ENCODE measurements at places on chromosomes 3 and 15.

DNA sequence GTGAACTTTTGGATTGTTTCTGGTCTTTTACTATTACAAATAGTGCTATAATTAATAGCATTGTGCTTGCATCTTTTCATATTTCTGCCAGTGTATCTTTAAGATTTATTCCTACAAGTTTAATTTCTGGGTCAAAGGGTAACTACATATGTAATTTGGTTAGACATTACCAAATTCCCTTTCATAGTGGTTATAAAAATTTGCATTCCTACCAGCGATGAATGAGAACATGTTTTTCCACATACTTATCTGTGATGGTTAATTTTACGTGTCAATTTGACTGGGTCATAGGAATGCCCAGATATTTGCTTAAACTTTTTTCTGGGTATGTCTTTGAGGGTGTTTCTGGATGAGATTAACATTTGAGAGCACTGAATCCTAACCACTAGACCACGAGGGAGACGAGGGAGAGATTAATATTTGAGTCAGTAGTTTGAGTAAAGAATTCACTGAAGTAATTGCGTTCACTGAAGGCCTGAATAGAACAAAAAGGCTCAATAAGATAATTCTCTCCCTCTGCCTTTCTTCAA lies 132.3 kb upstream of the NEO1 start:
- DNase-seq: no peak

- no peak for DNase-seq
These were observed 110.4 kb downstream of the IL12A start for GRCh38 chr3:160098926-160099626.

GRCh38 chr3:53888232-53888631 lies 3.4 kb downstream of the SELENOK start:
- no peak for DNase-seq

DNA sequence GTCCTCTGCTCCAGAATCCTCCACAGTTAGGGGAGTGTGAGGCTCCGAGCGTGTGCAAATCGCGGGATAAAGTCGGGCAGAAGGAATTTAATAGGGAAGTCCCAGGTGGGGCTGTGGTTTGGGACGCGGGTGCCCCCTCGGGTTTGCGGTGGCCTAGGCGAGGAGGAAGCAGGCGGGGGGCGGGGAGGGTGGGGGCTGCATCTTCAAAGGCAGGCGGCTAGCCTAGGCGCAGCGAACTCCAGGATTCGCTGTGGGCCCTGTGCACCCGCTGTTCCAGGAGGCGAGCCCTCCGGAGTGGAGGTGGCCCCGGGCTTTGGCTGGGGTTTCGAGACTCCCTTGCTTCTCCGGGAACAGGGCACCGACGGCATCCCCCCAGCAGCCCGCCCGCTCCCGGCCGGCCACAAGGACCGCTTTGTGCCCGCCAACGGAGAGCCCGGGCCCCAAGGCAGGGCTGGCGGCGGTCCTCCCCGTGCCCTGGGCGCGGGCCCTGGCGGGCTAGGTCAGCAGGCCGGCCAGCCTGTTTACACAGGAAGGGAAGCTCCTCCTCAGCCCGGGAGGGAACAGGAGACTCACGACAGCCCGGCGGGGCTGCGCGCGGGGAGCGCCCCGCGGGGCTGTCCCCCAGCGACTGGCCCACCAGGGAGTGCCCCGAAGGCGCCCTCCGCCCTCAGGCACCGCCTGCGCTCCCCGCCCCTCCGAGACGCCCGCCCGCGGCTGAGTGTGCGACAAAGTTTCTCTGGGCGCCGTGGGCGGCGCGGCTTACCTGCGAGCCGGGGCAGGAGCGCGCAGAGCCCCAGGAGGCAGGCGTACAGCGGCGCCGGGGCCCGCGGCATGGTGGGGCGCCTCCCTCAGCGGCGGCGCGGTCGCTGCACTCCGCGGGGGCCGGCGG lies 753 bp downstream of the ITGB5 start:
- DNase-seq: no peak

- DNase-seq: no peak
These were observed 2.1 kb downstream of the MAGI1 start for GRCh38 chr3:66036586-66037148.

DNA sequence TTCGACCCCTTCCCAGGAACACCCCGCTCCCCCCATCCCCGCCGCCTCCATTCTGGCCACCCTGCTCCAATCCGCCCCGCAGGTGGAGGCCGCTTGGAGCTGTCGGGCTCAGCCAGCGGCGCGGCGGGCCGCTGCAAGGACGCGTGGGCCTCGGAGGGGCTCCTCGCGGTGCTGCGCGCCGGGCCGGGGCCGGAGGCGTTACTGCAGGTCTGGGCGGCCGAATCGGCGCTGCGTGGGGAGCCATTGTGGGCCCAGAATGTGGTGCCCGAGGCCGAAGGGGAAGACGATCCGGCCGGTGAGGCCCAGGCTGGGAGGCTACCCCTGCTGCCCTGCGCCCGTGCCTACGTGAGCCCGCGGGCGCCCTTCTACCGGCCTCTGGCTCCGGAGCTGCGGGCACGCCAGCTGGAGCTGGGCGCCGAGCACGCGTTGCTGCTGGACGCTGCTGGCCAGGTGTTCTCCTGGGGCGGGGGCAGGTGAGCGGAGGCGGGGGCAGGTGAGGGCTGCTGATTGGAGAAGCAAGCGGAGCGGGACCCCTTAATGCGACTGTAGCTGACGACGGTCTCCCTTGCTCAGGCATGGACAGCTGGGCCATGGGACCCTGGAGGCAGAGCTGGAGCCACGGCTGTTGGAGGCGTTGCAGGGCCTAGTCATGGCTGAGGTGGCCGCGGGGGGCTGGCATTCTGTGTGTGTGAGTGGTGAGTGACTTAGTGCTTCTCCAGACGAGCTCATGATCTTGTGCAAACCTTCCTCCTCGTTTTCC lies 2.5 kb downstream of the RCCD1 start:
- DNase-seq: no peak

- DNase-seq: peak; percentile 40
These were observed 15.4 kb downstream of the IDH2 start for GRCh38 chr15:90086868-90087268.

DNA sequence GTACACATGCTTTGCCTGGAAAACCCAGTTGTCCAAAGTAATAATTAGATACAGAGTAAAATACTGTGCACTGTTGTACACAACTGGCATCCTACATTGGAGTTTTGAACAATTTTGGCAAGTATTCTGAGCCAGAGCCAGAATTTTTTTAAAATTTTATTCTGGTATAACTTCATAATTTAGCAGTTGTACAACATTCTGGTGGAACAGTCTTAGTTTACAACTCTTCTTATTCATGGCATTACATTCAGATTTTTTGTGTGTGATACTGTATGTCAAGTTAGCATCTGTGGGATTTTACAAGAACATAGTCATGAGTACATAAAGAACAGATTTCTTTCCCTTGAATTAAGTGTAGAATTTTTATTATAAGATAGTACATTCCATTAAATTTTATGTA lies 67.5 kb downstream of the SLC49A4 start:
- no peak for DNase-seq

- no peak for DNase-seq
These were observed 13.0 kb downstream of the P2RY12 start for GRCh38 chr3:151371526-151371925.

DNA sequence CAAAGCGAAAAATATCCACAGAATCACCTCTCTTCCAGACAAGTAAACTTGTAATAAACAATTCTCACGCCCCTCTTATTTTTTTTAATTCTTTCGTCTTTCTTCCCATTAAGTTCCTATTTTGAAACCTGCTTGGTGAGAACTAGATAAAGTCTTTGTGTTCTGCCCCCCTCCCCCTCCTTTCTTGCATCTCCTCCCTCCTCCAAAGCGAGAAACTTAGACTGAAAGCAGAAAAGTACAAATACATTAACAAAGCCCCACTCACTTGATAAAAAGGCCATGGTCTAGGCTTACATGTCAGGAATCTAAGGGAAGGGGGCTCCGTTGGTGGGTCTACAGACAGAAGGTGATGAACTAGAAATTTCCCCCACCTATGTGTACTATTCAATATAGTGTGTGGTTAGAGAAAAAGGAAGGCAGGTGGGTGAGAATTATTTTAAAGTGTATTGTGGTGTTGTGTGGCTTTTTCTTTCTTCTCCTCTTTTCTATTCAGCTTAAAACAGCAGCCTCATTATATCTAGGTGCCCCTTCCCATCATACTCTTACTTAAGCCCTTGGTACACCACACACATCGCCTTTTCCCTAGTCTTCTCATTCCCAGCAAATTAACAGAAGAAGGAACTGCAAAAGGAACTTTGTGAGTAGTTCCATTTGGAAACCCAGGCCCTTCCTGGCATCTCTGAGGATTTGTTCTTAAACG lies 215.3 kb downstream of the MEIS2 start:
- DNase-seq: no peak

- DNase-seq: no peak
These were observed 68.6 kb downstream of the FHIT start for GRCh38 chr3:61182662-61183061.

GRCh38 chr15:40421246-40422157 lies 15.9 kb downstream of the IVD start:
- DNase-seq: peak; percentile 54
